ENCODE measurements at places on chromosomes 5 and 9.

DNA sequence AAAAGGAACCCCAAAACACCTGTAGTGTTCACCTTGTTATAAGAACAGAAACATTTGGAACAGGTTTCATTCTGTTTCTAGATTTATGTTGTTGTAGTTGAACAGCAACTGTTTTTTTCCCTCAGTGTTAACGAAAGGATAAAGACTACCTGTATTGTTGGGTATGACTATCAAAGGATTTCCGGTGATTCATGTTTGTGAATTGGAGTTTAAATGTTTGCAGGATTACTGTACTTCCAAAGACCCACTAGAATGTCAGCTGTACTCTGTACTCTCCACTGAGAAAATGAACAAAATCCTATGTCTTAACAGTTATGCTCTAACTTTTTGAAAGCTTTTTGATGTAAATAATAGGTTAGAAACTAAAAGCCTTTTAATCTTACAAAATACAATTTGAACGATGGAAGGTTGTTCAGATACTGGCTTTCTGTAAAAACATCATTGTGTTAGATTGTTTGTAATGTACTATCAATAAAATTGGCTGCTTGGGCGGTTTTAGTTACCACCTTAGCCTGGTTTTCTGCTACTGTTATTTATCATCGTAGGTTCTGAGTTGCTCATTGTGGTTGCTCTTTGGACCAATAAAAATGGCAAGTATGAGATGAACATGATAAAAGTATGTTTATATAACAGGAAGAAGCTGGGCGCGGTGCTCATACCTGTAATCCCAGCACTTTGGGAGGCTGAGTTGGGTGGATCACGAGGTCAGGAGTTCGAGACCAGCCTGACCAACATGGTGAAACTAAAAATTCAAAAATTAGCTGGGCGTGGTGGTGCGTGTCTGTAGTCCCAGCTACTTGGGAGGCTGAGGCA lies 44.1 kb downstream of the DCP2 start:
- DNase-seq: no peak

GRCh38 chr9:116327701-116328405 lies 174.3 kb downstream of the PAPPA start:
- DNase-seq: peak; percentile 40

- DNase-seq: no peak
These were observed at the start of gene PCDHGA2 for GRCh38 chr5:141338538-141339306. Gene PCDHGA2, plus strand, starts transcription at chr5:141338760.

DNA sequence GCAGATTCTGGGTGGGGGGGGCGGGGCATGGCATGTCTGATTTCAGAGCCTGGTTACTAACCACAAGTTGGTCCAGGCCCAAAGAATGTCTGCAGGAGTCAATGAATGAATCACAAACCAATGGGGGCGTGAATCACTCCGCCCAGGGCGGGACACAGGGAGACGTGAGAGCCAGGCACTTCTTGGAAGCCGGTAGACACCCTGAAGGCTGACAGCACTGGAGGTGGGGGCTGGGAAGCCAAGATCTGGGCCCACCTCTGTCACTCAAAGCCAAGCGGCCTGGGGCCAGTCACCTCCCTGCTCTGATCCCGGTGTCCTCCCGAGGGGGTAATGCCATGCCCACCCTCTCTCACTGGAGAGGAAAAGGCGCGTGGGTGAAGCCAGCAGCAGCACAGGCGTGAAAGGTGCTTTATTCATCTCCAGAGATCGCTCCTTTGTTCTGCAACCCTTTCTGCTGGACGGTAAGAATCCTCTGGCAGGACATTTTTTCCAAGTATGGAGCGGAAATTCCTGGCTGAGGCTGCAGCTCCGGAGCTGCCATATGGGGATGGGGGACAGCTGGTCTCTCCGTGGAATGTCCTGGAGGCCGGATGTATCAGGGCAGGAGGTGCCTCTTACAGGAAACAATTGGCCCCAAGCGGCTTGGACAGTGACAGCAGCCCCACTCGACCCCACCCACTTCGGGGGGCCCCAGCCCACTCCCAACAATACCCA lies 85.0 kb downstream of the STK10 start:
- DNase-seq: peak; percentile 74

GRCh38 chr9:134314039-134314949 lies 12.0 kb upstream of the RXRA start:
- no peak for DNase-seq

- no peak for DNase-seq
These were observed 22.4 kb upstream of the THG1L start for GRCh38 chr5:157708866-157709265.
